Sigmoid colon (tissue), 7 donors: ENCODE measurements at places on chromosomes 7 and 10. TPM values are rescaled to one million over a fixed set of nuclear protein-coding genes. Genes with fewer than 3 reads are reported as not detected.

DNA sequence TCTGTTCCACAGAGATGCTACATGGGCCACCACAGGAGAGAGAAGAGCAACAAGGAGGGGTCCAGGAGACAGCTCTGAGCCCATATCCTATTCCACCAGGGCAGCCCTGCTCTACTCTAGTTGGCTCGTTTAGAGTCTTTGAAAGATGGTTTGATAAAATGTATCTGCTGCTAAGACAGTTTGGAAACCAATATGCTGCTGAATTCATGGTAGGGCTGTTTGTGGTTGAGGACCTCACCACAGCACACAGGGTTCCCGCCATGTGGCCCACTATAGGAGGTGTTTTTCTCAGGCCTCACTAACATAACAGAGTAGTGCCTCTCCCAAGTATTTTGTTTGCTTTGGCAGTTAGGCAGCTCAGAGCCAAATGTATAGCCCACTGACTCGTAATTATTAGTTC lies 35.8 kb upstream of the ZC3HAV1L start:
- DNase-seq, result no peak

- no peak for DNase-seq
Measured at GRCh38 chr10:117782276-117782675, 239.7 kb downstream of the EMX2 start.

PRPS1L1 gene
- not detected for total RNA-seq

DNA sequence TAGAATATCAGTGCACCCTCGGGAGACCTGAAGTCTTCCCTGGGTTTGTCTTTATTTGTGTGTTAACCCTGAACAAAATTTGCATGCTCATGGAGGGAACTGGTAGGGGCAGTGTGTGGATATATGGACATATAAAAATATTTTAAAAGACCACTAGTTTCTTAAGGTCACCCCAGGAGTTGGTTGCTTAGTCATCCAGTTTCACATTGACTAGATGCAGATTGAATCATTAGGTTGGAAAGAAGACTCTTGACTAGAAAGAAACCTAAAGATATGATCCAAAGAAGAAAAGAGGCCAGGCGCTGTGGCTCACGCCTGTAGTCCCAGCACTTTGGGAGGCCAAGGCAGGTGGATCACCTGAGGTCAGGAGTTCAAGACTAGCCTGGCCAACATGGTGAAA lies 137.1 kb downstream of the KAT6B start:
- no peak for DNase-seq

DNA sequence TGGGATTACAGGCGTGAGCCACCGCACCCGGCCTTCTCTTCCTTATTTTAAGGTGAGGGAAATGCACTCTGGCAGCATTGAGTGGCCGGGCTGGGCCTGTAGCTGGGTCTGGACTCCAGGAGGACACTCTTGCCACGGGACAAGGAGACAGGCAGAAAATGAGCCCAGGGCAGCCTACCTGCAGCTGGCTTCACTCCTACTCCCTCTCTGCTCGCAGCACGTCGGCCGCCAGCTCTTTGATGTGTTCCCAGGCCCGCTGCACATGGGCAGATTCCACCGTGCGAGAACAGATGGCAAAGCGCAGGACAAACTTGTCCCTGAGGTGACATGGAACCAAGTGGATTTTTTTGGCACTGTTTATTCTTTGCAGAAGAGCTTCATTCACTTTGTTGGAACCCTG lies 12.9 kb upstream of the FIGNL1 start:
- no peak for DNase-seq

UPK3BL2 gene
- total RNA-seq, result 3.6 TPM

DNA sequence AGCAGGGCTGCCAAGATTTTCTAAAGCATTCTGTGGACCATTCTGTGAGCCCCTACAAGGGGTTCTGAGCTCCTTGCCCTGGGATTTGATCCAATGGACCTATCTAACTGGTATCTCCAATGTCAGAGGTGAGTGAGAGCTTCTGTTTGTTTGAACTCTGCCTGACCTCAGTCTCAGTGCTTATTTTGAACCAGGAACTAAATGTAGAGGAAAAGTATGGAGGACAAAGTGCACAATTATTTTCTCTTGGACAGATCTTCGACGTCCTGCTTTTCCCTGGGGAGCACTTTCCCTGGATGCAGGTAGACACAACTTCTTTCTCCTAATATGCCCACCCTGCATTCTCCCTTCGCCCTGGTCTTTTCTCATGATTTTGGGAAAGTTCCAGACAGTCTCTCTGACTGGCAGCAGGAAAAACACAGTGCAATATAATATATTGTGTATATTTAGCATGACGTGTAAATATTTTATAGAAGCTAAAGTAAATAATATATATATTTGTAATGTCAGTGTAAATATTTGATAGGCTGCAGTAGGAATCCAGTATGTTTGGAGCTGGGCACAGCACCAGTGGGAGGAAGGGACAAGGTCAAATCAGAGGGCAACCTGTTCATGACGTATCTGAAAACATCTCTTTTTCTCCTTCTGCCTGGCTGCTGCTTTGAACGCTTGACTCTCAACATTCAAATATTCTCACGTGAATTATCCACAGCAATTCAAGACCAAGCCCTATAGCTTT lies 184.0 kb upstream of the LYZL1 start:
- DNase-seq, result no peak

DNA sequence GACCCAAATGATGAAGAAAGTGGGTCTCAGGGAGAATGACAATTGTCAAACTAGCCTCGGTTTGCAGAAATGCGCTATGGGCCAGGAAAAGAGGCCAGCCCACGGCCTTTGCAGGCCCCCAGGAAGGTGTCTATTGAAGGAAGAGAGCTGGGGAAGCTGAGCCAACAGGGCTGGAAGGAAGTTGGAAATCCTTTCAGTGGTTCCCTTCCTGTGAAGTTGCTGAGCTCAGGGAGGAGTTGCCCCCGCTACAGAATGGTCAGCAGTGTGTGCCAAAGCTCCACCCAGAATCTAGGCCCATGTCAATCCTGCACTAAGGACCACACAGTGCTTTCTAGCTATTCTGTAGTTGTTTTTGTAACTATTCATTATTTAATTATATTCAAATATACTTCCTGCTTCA lies 91.6 kb upstream of the ANLN start:
- DNase-seq, result no peak

DNA sequence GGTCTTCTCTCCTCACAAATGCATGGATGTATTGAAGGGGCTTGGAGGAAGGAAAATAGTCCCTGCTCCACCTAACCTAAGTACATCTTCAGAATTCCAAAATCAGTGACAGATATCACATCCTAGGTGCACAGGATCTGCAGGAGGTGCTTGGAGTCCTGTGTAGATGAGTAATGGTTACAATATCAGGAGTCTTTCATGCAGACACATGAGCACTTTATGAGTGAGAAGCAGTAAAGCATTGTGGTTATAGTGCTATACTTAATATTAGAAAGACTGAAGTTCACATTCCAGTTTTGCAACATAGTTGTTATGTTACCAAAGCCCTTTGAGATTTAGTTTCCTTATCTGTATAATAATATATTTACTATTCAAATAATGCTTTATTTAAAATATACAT lies 516.7 kb downstream of the NEBL start:
- no peak for DNase-seq

DNA sequence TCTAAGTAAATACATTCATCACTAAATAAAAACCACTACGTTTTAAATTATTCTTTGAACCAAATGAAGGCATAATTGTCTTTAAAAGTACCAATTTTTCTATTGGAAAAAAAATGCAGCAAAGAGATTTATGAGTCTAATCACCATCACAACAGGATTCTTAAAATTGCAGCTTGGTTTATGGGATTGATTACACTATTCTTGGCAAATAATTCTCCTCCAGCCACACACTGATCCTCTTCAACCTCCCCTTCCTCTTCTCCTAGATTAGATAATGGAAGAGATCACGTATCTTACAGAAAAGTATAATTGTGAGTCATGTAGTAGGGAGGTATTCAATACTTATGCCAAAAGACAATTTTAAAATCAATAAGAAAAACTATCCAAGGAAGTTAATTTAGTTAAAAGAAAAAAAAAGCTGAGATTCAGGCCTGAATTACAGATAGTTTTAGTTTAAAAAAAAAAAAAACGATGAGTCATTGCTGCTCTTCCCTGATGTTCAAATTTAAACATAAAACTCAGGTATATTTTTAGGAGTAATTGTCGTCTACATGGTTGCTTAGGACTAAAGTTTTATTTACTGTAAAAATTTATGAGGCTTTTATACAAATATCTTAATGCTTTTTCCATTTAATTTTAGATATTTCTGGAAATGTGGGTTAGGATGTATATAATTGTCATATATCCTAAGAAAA lies 133.7 kb upstream of the CDK1 start:
- DNase-seq, result no peak

- DNase-seq, result no peak
Measured at GRCh38 chr7:143323653-143324052, 7.7 kb downstream of the CLCN1 start.

MET gene
- 20.3 TPM for total RNA-seq

DNA sequence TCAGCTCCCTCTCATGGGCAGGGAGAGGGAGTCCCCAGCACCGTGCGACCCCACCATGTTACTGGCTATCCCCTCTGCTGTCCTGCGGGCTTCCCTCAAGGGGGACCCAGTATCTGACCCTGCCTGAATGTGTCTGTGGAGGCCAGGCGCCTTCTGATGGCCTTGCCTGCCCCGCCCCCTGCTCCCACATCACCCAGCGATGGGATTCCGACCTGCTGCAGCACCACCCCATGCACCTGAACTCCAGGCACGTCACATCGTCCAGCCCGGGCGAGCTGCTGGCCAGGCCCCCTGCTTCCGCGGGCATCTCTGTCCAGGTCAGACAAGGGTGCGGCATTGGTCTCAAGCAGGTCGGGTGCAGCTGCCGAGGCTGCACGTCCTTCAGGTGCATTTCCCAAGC lies 19.0 kb downstream of the LRRC27 start:
- peak; percentile 62 for DNase-seq

PNLIP gene
- not detected for total RNA-seq
